Amniotic epithelial cell (primary cell): ENCODE measurements at places on chromosomes 5 and 9.

DNA sequence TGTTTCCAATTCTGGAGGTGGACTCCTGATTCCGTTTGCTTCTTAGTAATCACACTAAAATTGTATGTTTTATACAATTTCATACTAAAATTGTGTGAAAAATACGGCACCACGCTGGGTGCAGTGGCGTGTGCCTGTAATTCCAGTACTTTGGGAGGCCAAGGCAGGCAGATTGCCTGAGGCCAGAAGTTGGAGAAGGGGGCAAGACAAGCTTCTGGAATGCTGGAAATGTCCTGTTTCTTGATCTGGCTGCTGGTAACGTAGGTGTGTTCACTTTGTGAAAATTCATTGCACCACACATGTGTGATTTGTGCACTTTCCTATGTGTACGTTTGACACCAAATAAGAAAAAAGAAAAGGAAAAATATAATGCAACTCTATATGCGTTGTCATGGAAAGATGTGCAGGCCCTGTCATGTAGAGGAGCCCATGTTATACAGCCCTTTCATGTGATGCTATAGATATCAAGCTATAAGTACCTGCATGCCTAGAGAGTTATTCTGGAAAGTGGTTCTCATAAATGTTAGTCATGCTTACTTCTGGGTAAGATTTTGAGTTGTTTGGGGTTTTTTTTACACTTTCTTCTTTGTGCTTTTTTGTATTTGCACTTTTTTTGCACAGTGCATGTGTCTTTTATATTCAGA, 119.9 kb downstream of the TMEM174 start:
- DNase-seq = no peak

DNA sequence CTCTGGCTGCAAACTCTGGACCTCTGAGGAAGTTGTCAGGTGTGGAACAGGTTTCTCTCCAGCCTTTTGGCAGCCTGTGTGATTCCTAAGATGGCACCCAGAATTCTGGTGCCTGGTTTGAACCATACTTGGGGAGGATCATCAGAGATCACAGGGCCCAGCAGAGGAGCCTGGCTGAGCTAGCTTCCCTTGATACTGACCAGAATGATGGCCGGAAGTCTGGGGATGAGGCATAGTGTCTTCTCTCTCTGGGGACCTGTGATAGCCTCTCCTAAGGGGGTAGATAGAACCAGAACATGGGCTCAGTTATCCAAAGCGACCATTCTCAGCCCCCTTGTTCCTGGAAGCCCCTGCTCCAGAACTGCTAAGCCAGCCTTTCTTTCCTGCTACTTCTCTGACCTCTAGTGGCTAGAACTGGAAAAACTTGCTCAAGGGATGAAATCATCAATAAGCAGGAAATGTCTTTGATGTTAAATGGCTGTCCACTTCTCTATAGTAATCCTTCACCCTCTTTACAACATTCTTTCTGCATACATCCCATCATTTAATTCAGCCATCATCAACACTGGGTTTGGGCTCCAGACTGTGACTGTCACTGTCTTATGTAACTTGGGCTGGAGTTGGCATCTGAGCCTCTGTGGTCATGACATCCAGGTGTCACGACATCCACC, 55.1 kb downstream of the C9orf152 start:
- DNase-seq = peak; percentile 50

DNA sequence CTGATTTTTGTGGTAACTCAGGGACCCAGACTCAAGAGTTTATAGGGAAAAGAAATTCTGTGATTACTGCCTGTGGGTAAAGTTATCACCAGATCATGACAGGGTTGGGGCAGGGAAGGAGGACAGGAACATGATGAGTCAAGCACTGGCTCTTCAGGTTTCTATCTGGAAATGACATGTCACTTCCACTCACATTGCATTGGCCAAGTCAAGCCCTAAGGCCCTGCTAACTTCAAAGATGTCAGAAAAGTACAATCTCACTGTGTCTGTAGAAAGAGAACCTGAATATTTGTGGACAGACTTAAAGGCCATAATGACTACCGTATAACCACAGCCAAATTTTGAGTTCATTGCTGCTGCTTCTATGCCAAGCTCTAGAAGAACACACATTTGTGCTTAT, 187.7 kb downstream of the TLE4 start:
- DNase-seq = no peak

- DNase-seq = no peak
These were observed 50.9 kb downstream of the GPR107 start for GRCh38 chr9:130104491-130105193.

DNA sequence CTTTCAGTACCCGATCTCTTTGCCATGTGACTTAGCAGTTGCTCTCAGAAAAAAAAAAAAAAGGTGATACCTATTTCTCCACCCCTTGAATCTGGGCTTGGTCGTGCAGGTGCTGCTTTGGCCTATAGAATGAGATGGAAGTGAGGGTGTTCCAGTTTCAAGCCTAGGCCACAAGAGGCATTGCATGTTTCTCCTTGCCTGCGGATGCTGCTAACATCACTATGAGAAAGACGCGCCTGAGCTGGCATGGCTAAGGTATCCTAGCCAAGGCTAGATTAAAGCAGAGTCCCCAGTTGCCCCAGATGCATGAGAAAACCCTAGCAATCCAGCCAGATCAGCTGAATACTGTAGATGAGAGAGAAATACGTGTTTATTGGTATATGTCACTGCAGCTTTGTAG, 14.7 kb upstream of the CSF1R start:
- no peak for DNase-seq

DNA sequence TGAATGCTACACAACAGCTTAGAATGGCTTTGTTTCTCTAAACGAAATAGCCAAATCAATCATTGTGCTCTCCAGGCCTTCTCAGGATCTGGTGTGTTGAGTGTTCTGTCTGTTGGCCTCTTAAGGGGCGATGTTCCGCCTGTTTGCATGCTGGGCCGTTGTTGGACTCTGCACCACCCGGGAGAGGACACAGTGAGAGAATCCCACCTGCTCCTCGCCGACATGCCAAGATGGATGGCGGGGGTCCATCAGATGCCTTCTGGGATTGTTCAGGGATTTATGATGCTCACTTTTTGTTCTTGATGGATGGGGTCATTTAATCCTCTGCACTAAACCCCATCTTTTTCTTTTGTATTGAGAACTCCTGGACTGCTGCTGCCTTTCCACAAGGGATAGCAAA, 159.9 kb downstream of the NTRK2 start:
- no peak for DNase-seq

DNA sequence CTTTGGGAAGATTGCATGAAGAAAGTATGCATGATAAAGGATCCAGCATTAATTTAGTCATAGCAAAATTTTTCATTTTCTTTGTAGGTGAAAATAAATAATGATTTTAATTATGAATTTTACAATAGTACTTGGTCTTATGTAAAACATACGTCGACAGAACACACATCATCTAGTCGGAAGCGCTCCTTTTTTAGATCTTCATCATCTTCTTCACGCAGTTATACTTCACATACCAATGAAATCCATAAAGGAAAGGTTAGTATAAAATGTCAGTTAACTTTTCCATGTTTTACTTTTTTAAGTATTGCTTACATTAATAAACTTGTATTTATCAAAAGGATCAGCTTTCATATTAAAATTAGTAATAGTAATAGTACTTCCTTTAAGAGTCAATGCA, 35.8 kb downstream of the C7 start:
- no peak for DNase-seq

DNA sequence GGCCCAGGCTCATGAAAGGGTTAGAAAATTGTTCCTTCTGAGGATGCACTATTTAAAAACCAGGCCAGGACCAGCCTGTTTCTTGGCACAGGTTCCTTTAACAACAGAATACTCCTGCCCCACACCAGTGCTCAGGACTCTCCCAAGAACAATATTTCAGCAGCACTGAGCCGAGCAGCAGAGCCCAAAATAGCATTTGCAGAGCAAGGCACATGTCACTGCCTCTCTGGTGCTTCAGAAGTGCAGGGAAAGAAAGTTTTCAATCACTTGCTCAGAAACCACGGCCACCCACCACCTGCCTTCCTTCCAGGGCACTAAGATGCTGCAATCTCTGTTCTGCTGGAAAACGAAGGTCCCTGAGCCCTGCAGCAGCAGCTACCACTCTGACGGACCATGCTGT, 77.6 kb downstream of the SIL1 start:
- no peak for DNase-seq

- DNase-seq = no peak
These were observed 31.2 kb downstream of the STC2 start for GRCh38 chr5:173296737-173297676.

DNA sequence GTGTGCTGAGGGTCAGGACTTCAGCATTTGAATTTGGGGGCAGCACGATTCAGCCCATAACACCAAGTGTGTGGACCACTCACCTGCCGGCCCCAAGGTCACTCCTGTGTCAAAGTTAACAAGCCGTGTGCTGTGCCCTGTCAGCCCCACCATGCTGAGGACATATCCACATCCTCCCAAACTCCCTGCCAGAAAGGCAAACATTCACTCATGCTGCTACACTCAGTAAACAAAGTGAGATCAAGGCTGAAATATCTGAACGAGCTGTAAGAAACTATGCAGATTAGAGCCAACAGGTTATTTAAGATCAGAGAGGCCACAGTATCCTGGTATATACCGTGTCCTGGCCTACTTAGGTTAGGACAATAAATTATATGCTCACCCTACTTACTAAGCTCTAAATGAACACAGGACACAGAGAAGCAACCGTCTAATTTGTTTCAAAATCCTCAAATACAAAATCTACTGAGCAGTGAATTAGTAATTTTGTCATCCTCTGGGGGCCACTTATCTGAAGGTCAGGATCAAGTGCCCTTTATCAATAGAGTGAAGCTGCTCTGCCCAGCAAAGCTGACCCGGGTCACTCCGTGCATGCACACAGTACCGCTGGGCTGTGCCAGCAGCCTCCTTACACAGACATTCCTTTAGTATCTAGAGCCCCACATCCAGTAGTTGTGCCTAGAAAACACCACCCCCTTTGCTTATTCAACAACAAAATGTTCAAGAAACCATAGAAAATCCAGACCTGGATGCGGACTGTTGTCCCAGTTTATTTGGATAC, 28.2 kb downstream of the RETREG1 start:
- no peak for DNase-seq

DNA sequence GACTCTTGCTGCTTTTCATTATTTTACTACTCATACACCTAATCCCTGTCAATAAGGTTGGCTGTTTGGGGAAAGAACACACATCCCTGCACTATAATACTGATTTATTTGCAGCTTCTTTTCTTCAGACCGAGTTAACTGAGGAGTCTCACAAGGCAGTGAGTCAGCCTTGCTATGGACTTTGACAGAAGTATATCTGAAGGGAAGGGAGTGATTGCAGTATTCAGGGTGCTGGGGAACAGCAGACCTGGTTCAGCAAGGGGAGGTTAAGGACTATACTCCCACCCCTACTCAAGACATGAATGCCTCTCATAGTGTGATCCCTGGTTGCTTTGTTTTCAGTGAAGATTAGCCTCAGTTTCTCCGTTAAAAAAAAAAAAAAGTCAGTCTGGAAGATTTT, 99.8 kb downstream of the TLE4 start:
- peak; percentile 61 for DNase-seq

DNA sequence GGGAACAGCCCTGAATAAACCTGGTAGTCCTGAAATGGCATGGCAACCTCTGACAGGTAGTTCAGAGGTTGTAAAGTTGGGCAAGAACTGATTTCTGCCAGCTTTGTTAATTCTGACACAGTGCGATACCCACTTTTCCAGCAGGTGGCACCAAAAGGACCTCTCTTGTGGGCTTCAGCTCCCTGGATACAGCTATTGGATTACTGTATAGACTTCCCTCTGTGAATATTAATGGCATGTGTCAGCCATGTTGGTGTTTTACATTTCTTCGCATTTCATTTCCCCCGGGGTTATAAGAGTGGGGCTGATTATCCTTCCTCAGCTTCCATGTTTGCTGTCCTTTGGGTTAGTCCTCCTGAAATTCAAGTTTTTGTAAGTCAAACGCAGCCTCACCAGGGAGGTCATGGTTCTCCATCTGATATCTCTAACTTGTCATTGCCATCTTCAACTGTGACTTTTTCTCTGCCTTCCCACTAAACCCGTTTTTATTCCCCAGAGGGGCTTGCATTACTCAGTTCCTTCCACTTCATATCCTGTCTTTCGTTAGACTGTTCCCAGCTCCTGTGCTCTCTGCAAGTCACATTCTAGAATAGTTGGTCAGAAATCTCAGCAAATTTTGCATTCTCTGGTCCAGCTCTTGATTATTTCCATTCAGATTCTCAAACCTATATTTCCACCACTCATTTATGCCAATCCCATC, 135.6 kb downstream of the LIFR start:
- peak; percentile 70 for DNase-seq
